ENCODE measurements at places on chromosomes 6 and 20.

DNA sequence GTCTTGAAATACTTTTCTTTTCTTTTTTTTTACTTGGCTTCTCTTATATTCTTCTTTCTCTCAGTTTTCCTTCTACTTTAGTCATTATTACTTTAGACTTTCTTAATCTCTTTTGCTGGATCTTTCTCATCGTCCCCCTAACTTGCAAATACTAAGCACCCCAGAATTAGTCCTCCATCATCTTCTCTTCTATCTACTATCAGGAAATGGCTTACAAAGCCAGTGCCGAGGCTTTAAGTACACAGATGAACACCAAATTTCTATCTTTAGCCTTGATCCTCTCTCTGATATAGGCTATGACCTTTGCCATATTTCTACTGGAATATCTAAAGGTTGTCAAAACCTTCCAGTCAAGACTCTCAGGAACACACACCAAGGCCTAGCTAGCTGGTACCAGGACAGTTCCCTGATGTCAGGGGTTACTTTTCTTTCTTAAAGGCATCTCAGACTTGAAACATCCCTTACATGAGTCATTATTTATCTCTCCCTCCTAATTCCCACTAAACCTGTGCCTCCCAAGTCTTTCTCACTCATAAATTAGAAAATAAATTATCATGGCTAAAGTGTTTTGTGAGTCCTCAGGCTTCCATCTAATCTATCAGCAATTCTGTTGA, 278.6 kb upstream of the TCF21 start:
- DNase-seq, result peak; percentile 27

DNA sequence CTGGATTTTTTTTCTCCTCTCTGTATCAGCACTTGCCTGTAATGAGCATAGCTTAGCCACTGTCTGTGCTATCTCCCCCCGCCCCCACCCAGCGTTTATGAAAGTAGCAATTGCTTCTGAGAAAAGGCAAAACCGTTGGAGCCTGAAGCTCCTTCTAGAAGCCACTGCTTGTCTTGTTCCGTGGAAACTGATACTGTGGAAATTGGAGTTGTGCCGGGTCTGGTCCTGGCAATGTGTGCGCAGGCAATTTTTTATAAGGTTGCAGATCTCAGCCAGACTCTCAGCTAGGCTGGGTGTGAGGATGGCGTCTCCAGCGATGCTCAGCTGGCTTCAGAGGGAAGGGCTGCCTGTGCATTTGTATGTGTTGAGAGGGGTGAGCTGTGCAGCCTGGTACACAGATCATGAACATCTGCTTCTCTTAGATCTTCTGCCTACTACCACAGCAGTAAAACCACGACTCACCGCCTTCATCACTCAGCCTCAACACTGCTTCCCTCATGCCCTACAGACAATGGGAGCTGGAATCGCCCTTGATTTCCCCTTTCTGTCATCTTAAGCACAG, 72.4 kb upstream of the GTSF1L start:
- DNase-seq, result no peak

GRCh38 chr6:66896415-66896814, 1189.4 kb upstream of the EYS start:
- no peak for DNase-seq

DNA sequence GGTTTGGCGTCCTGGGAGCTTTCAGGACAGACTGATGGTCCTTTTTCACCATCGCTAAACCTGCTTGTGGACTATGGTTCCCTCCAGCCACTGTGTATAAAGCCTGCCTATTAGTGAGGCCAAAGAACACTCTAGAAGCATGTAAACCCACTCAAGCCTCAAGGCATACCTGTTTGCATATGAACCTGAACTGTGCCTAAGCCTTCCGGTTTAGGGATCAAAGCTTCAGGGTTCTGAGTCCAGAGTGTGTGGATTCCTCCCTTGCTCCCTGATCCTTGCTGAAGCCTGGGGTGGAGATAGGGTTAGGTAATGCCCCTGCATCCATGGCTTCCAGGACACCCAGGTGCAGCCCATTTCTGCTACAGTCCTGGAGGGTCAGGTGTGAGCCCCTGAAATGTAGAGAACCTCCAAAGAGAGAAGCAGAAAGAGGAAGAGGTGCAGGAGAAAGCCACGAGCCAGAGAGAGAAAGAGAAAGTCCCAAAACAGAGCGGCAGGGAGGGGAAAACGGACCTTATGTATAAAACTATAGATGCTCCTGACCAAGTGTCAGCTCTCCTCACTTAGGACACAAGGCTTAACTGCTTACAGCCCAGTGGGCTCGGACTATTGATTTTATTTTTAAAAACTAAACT, 93.3 kb downstream of the SCML4 start:
- no peak for DNase-seq

GRCh38 chr6:4610256-4610655, 165.9 kb upstream of the CDYL start:
- DNase-seq, result peak; percentile 71
